DND-41 (cell line): ENCODE measurements at places on chromosomes 5 and 9.

DNA sequence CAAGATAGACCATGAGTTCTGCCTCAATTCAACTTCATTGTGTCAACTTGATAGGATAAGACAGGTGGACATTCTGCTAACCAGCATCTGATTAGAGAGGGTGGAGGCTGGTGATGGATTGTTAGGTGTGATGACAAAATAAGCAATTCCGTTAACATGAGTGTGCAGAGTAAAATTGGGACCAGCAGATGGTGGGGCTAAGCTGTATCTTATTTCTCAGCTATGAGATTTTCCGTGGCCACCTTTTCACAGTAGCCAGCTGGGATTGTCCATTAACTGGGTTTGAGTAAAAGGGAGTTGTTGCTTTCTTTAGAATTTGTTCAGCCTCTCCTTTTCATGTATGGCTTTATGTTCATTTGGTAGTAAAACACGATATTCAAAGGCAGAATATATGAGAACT, 28.8 kb upstream of the TAL2 start:
- no peaks in the 10 kb centered on the region for H3K27me3 ChIP-seq
- H3K4me3 ChIP-seq, result no peak overlapping the region
- no peak overlapping the region for H3K27ac ChIP-seq
- H3K4me1 ChIP-seq, result no peaks in the 10 kb centered on the region
- H3K36me3 ChIP-seq, result peaks cover 12% of the 10 kb centered on the region; the same call in 1 of the 2 replicates

DNA sequence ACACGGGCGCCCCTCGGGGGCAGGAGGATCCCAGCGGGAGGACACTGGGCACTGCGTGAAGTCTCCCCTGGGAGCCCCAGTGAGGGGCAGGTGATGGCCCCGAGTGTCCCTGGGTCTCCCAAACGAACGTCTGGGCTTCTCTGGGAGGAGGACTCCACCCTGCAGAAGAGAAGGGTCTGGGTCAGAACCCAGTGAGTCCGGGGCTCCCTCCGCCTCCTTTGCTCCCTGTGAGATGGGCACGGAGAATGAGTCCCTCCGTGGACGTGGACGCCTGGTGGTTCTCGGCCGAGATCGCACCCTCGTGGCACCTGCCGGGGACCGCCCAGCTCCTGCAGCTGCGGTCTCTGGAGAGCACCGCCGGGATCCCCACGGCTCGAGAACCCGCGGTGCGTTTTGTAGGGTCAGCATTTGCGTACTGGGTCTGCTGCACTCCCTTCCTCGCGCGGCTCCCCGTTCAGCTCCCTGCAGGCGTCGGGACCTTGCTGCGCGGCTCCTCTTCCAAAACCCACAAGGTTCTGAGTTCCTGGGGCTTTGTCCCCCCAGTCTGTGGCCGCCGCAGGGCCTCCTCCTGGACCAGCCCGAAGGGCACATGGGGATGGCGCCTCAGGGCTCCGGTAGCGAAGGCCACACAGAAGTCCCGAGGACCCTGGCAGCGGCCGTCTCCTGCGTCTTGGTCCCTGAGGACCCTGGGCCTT, 10.2 kb upstream of the CEP72 start:
- no peaks in the 10 kb centered on the region for H3K36me3 ChIP-seq
- no peak overlapping the region for H3K4me3 ChIP-seq
- peaks cover 3% of the 10 kb centered on the region; the same call in 1 of the 2 replicates for H3K4me1 ChIP-seq
- peaks cover 20% of the 10 kb centered on the region for H3K27me3 ChIP-seq

- H3K27me3 ChIP-seq, result no peaks in the 10 kb centered on the region
- no peaks in the 10 kb centered on the region for H3K4me1 ChIP-seq
- DNase-seq, result no peak
Measured at GRCh38 chr5:94313188-94313587, 305.2 kb downstream of the KIAA0825 start.

DNA sequence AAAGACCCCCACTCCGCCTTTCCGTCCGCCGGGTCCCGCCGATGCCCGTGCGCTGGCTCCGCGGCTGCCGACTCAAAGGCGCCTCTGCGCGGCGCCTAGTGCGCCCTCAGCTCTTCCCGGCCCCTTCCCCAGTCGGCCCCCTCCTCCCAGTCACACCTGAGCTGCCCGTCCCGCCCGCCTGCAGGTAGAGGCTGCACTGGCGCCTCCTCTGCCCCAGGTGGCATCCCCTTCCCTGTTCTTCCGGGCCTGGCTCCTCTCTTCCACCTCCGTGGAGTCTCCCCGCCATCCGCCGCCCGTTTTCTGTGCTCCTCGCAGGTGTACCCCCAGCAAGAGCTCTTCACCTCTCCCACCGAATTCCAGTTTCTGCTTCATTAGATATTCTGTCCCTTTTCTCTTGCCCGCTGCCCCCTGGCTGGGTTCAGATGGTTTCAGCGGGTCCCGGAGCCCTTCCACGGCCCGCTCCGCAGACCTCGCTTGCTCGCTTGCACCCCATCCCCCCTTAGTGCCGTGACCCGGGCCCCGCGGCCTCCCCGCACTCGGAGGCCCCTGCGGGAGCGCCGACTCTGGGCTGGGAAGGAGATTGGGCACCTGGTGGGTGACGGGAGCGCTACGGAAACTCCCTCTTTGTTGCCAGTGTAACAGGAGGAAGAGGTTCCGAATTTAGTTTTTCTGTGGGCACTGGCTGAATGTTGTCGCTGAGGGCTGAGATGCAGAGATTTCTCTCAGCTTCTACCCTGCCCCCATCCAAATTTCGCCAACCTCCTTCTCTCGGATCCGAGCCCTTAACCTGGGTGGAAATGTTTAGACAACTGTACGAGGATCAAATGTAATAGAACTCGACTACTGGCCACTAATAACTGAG, 809 bp downstream of the SLC44A1 start:
- DNase-seq, result no peak
- H3K27me3 ChIP-seq, result peaks cover 17% of the 10 kb centered on the region
- H3K36me3 ChIP-seq, result no peaks in the 10 kb centered on the region
- peaks cover 40% of the 10 kb centered on the region for H3K4me1 ChIP-seq

DNA sequence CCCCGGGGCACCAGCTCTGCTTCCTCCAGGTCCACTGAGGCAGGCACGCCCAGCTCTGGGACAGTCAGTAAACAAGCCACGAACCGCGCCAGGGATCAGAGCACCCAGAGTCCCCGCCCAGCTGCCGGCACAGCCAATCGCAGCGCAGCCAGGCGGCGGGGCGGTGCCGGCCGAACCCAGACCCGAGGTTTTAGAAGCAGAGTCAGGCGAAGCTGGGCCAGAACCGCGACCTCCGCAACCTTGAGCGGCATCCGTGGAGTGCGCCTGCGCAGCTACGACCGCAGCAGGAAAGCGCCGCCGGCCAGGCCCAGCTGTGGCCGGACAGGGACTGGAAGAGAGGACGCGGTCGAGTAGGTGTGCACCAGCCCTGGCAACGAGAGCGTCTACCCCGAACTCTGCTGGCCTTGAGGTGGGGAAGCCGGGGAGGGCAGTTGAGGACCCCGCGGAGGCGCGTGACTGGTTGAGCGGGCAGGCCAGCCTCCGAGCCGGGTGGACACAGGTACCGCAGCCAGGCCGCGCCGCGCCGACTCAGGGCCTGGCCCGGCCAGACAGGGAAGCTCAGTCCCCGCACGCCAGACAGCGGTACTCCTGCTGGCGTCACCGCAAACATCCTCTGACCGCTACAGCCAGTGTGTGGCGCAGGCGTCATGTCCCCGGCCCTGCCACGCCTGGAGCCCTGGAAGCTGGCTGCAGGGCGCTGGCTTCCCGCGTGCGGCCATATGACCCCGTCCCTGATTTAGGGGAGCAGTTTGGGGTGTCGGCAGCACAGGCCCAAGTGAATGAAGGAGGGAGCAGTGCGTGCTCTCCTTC, at the start of gene CTSL:
Gene CTSL, plus strand, starts transcription at position 220 of the 810 bp plus-strand sequence. CDS start 1,485 bp downstream, outside the sequence.
- H3K4me1 ChIP-seq, result no peaks in the 10 kb centered on the region
- no peak within 1 kb of the TSS for H3K4me3 ChIP-seq

DNA sequence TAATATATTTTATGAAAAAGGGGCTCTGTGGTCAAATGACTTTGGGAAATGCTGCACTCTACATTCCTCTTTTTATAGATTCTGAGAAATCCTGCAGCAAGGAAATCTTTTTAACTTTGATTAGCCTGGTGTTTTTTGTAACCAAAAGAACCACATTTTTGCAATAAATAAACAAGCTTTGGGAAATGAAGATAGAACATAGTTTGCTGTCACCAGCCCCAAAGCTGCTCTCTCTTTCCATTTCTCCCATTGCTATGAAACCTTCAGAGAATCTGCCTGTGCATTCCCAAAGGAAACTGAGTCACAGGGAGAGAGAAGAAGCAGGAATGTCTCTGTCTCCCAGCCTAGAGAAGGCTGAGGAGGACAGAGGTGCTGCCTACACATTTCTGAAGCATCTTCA, 59.0 kb downstream of the COL15A1 start:
- no peak for DNase-seq
- no peaks in the 10 kb centered on the region for H3K27me3 ChIP-seq
- H3K27ac ChIP-seq, result no peak overlapping the region
- H3K36me3 ChIP-seq, result no peaks in the 10 kb centered on the region
- H3K4me3 ChIP-seq, result no peak overlapping the region

- H3K4me1 ChIP-seq, result no peaks in the 10 kb centered on the region
- DNase-seq, result no peak
- H3K27me3 ChIP-seq, result no peaks in the 10 kb centered on the region
Measured at GRCh38 chr5:170941788-170942187, 80.0 kb downstream of the RANBP17 start.
